ENCODE measurements at places on chromosomes 7 and 10.

- no peak for DNase-seq
Observed at GRCh38 chr7:43785420-43785819, 26.9 kb downstream of the BLVRA start.

- no peak for DNase-seq
Observed at GRCh38 chr7:155739538-155740143, 72.6 kb downstream of the SHH start.

DNA sequence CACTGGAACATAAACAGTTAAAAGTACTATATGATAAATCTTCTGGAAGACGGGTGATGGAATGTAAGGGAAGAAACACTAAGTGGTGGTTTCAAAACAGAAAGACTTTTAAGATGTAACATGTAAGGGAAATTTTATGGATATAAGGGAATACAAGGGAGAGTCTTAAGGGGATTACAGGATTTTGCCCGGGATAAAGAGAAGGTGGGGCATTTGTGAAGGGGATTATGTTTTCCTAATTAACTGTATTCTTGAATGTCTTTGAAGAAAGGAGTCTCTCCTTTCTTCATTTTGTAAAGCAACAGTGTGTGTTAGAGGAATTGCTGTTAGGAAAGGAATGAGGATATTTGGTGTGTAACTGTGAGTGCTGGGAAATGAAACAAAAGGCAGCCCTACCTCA lies 745.2 kb downstream of the AUTS2 start:
- no peak for DNase-seq

DNA sequence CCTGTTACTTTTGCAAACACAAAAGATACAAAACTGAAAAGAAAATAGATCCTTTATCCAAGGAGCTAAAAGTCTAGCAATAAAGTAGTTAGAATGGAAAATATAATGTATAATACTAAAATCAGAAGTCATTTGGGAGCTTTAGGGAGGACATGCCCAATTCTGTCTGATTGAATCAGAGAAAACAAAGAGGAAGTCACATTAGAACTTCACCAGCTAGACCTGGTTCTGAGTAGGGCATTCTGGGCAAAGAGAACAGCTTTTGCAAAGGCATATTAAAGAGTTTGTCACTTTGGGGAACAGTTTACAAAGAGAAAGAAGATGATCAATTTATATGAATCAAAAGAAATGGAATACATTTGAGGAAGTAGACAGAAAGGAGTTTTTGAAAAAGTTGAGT lies 107.0 kb upstream of the PRSS1 start:
- DNase-seq: no peak
